ENCODE measurements at places on chromosomes 3 and 15.

GRCh38 chr3:121722411-121722810 lies 27.1 kb downstream of the GOLGB1 start:
- no peak for DNase-seq

DNA sequence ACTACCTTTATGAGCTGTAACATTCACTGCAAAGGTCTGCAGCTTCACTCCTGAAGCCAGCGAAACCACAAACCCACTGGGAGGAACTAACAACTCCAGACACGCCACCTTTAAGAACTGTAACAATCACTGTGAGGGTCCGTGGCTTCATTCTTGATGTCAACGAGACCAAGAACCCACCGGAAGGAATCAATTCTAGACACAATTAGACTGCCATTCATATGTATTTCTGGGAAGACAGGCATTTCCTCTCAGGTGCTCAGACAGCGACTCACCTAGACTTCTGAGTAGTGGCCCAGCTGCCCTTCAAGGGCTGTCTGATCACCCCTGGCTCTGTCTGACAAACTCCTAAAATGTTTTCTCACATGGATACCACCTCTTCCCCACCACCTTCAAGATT lies 506.8 kb downstream of the PDCD6IP start:
- no peak for DNase-seq

GRCh38 chr3:59818033-59818918 lies 768.5 kb upstream of the CFAP20DC start:
- DNase-seq = no peak

- DNase-seq = no peak
These were observed 101.5 kb downstream of the SHQ1 start for GRCh38 chr3:72746430-72747411.

- DNase-seq = no peak
These were observed 910.7 kb downstream of the TBL1XR1 start for GRCh38 chr3:176286476-176287085.
